Bone marrow (tissue), 2 donors: ENCODE measurements at places on chromosomes 5 and 9.

DNA sequence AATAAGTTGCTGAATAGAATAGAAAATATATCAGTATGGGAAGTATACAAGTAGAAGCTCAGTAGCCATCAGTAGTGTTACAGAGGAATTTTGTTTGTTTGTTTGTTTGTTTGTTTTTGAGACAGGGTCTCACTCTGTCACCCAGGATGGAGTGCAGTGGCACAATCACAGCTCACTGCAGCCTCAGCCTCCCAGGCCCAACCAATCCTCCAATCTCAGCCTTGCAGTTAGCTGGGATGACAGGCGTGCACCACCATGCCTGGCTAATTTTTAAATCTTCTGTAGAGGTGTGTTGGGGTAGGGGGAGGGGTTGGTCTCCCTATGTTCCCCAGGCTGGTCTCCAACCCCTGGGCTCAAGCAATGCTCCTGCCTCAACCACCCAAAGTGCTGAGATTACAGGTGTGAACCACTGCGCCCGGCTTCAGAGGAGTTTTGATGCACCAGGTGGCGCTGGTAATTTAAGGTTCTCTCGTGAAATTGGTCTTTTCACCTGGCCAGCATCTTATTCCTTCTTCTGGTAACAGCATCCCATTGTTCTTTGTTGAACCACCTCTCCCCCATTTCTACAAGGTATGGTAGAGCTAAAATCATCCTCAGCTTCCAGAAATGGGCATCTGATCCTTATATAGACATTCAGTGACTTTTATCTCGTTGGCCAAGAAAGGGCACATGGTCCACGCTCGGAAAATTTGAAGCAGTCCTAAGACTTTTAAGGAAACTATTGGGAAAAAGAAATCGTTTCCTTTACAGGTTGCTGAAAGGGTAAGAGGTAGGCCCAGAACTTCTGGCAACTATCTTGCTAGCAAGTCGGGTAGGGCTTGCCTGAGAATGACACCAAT is 157.1 kb downstream of the ARRDC3 start:
- DNase-seq = no peak

- no peak for DNase-seq
Measured at GRCh38 chr5:1498623-1499416, 24.9 kb downstream of the LPCAT1 start.

GRCh38 chr9:128555180-128555721 is 2.9 kb downstream of the SPTAN1 start:
- DNase-seq = no peak

DNA sequence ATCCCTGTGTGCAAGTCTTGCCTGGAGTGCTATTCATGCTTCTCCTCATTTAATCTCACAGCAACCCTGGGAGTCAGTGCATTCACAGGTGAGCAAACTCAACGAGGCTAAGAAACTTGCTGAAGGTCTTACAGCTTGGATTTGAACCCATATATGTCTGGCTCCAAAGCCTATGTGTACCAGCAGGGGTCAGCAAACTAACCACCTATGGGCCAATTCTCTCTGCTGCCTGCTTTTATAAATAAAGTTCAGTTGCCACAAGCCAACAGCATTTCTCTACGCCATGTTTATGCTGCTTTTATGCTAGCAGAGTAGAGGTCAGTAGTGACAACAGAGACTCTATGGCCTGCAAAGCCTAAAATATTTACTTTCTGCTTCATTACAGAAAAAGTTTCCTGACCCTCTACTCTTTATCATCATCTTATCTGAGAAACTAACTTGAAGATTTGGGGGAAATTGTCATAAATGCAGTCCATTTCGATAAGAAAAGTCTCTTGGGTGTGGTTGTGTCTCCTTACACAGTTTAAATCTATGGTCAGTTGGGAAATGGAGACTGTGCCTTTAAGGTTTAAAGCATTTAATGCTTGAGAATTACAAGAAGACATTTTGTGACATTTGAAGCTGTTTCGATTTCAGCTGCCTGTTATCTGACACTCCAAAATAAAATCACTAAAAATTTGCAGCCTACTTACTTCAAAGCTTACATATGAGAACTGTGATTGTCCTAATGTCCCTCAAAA is 137.7 kb downstream of the PRELID2 start:
- DNase-seq = no peak

DNA sequence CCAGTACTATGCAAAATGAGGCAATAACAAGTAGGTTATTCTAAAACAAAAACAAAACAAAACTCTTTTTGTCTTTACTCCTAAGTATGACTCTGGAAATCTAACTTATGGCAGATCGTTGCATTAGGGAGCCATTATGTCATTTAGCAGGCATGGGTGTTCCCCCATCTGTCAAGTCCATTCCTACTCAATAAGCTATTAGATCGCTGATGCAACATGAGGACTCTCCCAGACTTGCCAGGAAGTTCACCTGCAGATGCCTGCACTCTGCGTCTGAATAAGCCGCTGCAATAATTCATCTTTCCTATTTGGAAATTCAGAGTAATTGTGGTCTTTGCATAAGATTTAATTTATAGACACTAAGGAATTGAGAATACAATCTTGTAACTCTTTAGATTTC is 585.0 kb downstream of the KIF4B start:
- DNase-seq = no peak

DNA sequence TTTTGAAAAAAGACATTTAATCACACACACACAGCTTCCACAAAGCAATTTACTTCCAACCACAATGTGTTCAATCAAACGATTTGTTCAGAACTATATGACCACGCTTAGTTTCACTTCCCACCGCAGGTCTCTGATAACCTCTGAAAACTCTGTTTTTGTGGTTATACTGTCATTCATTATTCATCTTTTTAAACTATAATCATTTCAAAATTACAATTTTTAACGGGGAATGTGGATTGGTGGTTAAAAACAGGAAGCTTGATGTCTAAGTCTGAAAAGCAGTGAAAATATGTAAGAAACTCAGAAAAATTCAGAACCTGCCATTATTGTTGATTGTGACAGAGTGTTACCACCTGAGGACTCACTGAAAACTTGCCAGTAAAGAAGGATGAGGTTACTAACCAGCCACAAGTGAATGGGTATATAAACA is 12.7 kb upstream of the TMEM174 start:
- DNase-seq = no peak

- no peak for DNase-seq
Measured at GRCh38 chr5:143373076-143373475, 30.4 kb downstream of the NR3C1 start.

GRCh38 chr5:72951671-72952468 is 4.0 kb upstream of the FCHO2 start:
- DNase-seq = no peak
